ENCODE measurements at places on chromosomes 4 and X.

DNA sequence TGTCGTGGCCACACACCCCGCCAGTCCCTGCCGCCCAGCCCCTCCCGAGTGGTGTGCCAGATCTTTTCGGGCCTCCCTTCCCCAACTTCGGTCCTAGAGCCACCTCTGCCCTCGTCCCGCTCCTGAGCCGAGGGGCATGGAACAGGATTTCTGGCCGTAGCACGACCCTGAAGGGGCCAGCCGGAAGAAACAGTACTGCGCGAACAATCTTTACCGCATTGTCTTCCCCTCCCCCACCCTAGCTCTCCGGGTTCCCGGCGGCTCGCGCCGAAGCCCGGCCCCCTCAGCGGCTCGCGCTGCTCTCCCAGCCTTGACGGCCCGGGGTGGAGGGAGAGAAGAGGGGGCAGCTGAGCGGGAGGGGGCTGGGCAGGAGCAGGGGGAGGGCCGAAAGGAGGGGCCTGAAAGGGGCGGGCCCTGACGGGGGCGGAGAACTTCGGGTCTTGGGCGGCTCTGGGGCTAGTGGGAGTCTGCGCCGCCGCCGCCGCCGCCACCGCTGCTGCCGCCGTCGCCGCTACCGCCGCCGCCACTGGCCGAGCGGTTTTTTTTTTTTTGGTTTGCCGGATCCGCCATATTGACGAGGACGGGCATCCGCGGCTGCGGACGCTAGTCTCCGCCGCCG, at the start of gene USP9X:
Gene USP9X (plus strand): TSS at position 553 of the 619 bp plus-strand sequence. CDS start 38,184 bp downstream, outside the sequence.
- DNase-seq = peak; percentile 89

GRCh38 chr4:165199722-165200121, 7.6 kb upstream of the KLHL2 start:
- DNase-seq = no peak

- peak; percentile 57 for DNase-seq
These were observed 60.7 kb upstream of the ABCG2 start for GRCh38 chr4:88219099-88219498.

DNA sequence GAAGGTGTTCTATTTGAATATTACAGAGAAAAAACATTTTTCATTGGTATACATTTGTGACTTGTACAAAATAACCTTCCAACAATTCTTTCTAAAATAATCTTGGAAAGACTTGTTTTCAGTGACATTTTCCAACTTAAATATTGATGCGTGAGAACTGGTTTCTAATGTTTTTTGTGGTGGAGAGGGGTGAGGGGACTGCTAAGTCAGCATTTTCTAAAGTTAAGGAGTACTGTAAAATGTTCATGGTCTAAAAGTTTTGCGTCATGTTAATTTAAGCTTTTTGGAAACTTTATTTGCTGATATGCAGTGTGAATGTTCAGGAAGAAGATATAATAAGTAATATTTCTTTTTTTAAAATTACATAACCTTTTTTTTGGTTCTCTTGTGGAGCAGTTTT, 229.3 kb downstream of the MAGEB5 start:
- no peak for DNase-seq

DNA sequence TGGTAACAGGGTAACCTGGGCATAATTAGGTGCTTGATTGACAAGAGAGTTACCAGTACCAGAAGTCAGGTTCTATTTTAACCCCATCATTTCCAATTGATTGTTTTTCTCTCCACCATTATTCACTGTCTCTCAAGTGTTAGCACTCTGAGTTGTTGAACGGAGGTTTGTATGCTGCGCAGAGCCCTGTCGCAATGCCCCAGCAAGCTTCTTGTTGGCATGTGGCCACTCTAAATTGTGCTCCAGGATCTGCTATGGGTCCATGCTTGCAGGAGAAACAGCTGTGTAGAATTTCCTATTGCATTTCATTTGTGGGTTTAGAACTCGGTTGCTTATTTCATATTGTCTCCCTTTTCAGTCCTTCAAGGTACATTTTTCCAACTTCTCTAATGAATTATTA, 98.2 kb downstream of the KLHL8 start:
- DNase-seq = no peak
